ENCODE measurements at places on chromosomes 6 and 20.

- DNase-seq = peak; percentile 89
Observed at GRCh38 chr20:41003143-41003935, 25.3 kb upstream of the TOP1 start.

GRCh38 chr6:131640576-131640975 is 3.5 kb downstream of the ENPP3 start:
- no peak for DNase-seq

DNA sequence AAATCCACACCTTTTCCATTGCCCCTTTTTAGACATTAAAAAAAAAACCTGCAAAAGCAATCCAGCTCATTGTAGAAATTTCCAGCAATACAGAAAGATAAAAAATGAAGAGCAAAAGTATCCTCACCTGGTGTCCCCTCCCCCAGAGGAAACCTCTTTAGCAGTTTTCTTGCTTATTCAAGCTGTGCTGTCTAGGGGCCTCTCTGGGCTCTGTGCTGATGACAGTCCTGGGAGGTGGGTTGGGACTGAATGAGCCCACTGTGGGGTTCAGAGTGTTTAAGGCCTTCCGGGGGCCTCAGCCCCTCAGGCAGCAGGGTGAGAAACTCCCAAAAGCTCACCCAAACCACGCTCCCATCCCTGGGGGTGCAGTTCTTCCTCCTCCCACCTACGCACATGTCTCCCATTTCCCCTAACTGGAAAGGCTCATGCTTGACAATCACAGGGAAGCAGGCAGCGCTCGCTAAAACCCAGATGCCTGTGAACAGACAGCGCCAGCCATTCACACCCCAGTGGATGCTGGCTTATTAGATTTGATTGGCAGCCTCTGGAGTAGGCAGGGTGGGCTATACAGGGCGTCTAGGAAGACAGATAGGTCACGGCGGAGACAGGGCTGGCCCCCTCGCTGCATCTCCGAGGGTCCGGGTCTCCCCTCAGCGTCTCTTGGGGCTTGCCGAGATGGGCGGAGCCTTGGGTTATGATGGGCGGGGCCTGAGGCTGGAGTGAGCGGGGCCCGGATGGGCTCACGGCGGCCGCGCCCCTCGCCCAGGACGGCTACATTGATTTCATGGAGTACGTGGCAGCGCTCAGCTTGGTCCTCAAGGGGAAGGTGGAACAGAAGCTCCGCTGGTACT is 4.6 kb downstream of the GUCA1A start:
- DNase-seq = no peak

DNA sequence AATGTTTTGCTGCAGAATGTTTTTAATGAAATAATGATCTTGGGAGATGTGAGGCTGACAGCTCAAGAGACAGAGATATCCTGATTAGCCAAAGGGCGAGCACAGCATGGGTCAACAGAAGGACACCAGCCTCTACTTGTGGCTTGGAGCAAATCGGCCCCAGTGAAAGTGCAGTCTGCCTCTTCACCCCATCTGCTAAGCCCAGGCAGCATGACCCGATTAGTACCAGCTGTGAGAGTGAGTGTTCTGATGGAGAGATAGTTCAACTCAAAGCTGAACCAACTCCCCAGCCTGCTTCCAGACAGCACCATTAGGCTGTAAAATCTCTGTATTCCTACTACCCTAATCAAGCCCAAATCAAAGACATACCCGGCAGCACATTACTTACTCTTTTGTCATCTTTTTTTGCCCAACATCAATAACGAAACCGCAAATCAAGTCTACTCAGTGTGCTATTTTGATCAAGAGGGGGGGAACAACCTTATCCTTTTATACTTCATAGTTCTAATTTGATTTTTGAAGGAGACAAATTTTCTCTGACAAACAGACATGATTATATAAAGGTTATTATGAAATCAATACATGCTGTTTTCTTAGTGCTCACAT is 514.1 kb upstream of the NRSN1 start:
- no peak for DNase-seq

DNA sequence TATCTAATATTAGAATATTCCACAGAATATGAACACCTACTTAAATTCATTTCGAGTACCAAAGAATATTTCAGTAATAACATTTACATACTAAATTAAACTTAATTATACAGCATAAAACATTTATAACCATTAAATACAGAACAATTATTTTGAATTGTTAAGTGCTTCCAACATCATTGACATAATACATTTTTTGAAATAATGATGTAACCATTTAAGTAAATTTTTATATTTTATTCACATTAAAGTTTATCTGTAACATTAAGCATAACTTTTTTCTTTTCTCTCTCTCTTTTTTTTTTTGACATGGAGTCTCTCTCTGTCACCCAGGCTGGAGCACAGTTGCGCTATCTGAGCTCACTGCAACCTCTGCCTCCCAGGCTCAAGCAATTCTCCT is 44.5 kb downstream of the FUT9 start:
- DNase-seq = no peak

DNA sequence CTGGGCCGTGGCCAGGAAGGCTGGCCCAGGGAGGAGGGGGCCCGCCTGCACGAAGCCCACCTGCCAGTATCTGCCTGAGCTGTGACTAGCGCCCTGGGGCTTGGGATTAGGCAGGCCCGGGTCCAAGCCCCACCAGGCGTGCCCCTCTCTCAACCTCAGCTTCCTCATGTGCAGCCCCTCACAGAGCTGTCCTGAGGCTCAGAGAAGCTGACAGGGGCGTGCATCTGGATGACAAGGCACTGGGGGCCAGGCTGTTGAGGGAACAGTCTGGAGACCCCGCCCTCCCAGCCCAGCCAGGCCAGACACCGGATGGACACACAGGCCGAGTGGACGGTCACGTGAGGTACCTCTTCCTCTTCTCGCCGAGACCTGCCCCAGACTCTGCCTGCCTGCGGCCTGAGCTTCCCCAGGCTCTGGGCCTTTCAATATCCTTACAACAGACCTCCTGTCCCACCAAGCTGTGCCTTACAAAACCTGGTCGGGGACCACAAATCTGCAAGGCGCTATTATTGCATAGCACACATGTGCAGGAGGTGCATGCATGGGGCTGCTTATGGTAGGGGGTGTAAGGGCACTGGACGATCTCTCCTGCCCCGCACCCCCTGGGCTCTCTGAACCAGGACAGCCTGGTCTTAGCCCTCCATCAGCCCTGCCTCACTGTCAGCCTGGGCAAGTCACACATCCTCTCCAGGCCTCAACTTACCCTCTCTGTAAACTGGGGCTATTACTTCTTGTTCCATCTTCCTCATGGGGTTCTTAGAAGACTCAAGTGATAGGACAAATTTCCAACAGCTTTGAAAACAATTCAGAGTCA is 20.0 kb downstream of the NOL4L start:
- no peak for DNase-seq

- no peak for DNase-seq
Observed at GRCh38 chr6:138776659-138777058, 3.1 kb downstream of the CCDC28A start.

GRCh38 chr6:149484733-149485700 is at the start of gene ZC3H12D:
TSS of gene ZC3H12D (minus strand) at chr6:149485014. CDS start at chr6:149474543, 10,471 bp downstream.
- DNase-seq = peak; percentile 19

- DNase-seq = no peak
Observed at GRCh38 chr6:56062836-56063235, 184.5 kb downstream of the COL21A1 start.

GRCh38 chr6:69783108-69783507 is 13.7 kb downstream of the LMBRD1 start:
- no peak for DNase-seq

DNA sequence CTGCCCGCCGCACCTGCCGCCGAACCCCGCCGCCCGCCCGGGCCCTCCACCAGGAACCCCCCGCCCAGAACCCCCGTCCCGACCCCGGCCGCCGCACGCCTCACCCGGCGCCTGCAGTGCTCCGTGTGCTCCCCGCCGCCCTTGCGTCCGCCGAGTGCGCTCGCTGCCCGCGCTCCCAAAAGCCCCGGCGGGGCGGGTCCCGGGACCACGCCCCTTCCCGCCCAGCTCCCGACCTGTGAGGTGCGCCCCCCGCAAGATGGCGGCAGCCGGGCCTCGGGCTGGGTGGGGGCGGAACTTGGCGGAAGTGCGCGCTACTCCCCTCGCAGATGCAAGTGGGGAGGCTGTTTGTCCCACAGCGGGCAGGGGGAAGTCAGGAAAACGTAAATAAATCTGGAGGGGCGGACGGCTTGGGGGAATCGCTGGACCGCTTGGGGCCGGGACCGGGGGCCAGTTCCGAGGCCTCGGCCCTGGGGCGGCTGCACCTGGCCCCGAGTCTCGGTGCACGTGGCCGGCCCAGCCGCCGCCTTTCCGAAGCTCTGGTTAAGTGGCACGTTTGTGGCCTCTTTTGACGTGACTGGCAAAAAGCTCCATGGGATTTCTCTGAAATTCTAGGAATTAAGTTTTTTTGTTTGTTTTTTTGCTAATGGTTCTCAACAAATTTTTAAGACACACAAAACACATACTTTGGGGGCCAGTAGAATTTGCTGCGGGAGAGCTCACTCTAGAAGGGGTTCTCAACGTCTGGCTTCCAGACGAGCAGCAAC is at the start of gene EZR:
EZR (minus strand) TSS at position 156 of the 764 bp plus-strand sequence. CDS start 1,275 bp downstream, outside the sequence.
- no peak for DNase-seq

DNA sequence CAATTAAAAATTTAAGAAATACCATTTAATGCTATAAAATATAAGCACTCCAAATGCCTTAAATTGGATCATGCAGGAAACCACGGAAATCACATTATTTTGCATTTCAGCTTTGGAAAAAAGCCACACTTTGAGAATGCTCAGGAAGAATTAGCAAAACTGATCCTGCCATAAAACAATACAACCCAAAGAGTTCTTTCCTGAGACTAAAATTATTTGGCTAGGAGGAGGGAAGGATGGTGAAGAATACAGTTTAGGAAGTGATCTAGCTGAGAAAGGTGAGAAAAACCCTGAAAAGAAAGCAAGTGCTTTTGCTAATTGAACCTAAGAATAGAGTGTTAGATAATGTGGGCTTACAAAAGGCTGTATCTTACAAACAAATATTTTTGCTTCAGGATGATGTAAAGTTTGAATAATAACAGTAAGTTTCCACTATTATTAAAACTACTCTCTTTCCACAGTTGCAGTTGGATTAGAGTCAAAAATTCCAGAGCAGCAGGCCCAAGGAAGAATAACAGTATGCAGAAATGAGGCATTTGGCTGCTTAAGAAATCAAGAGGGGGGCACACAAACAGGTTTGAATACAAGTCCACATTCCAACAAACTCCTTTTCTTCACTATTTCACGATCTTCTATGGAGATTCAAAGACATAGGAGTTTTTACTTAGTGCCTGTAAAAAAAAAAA is 565.4 kb downstream of the RFPL4B start:
- DNase-seq = no peak

DNA sequence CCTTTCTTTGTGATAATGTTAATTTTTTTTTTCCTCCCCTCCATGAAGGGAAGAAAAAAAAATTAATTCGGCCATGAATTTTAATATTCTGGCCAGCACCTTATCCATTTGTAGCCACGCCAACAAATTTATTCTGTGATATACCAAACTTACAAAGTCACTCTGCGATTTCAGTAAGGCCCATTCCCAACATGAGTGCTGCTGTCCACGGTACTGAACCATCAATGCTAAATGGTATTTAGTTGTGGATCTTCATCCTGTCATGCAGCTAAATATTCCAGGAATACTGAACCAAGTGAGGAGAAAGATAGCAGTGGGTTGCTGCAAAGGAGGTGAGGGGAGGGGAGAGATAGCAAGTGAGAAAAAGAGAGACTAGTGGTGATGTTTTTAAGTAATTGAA is 19.5 kb upstream of the RSPH4A start:
- no peak for DNase-seq

DNA sequence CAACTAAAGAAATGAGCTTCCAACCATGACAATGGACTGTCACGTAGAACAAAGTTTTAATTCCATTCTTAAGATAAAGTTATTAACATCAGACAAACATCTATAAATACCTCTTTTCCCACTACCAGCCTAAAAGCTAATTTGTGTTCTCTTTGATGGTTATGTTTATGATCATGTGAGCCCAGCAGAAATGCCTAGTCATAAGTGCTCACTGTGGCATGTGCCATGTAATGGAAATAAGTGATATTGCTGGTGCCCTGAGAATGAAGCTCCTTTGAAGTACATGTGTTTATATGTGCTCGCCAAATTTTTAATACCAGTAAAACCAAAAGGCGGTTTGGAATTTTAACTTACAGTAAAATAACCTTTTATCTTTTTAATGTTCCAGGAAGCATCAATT is 205.8 kb downstream of the ISM1 start:
- no peak for DNase-seq

All from stromal cell of bone marrow (primary cell).